ENCODE measurements at places on chromosomes 2 and 18.

DNA sequence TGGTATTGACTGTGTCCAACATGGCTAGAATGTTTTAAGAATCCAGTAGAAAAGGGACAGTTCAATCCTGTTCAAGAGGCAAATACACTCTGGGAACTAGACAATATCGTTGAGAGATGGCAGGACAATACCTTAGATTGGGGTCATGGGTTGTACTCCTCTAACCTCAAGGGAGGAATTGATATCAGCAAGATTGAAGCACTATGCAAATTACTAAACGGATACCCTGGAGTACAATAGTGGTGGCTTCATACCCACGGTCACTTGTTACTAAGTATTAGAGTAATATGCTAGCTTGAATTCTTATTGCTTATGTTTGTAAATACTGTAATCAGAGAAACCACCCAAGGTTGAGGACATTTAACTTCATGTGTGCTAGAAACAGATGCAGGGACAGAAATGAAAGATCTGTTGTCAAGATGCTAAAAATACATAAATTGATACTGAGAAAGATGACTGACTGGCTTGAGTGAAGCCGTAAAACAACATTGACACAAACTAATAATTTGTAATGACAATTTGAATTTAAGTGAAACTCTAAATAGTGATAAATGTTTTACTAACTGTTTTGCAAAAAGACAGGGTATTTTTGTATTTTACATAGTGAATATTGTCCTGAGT is 73.3 kb downstream of the KCNJ3 start:
- no peak for DNase-seq

DNA sequence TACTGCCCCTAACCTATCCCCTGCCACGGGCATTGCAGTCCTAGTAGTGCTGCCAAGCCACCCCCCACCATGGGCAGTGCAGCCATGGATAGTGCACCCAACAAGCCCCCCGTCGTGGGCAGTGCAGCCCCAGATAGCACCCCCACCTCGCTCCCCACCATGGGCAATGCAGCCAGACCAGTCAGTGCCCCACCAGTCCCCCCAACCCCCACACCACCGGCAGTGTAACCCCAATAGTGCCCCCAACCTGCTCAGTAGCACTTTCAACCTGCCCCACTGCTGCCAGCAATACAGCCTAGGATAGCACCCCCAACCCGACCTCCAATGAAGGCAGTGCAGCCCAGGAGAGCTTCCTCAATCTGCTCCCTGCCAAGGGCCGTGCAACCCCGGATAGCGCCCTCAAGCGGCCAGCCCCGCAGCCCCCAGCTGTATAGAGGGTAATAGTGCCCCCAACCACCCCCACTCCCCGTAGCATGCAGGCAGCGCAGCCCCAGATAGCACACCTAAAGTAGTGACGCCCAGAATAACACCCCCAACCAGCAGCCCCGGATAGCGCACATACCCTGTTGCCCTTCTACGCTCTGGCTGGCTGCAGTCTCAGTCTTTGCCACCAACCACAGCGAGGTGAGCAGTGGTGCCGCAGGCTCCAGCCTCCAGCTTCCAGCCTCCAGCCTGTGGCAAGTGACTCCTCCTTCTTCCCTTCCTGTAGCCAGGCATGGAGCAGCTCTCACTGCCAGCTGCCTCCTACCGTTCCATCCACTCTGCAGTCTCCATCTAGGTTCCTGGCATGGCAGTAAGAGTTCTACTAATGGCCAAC is 45.4 kb upstream of the ANKRD62 start:
- no peak for DNase-seq

DNA sequence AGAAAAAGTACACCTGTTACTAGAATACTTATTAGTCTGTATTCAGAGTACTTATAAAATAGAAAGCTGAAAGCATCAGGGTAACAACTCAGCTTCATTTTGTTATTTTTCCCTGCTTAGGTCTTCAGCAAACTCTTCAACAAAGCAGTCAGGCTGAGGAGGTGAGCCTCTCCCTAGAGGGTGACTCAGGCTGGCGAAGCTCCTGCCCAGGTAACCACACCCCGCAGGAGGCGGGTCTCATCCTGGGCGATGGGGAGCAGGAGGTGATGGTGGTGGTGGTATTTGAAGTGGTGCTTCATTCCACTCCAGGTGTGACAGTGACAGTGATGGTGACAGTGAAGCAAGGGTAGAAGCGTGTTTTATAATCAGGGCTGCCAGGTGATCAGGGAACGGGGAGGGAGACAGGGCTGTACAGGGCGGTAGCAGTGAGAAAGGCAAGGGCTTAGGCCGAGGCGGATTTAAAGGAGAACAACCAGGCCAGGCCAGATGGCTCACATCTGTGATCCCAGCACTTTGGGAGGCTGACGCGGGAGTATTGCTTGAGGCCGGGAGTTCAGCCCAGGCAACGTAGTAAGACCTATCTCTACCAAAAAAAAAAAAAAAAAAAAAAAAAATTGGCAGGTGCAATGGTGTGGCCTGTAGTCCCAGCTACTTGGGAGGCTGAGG is 127.1 kb downstream of the SOCS6 start:
- DNase-seq, result no peak

DNA sequence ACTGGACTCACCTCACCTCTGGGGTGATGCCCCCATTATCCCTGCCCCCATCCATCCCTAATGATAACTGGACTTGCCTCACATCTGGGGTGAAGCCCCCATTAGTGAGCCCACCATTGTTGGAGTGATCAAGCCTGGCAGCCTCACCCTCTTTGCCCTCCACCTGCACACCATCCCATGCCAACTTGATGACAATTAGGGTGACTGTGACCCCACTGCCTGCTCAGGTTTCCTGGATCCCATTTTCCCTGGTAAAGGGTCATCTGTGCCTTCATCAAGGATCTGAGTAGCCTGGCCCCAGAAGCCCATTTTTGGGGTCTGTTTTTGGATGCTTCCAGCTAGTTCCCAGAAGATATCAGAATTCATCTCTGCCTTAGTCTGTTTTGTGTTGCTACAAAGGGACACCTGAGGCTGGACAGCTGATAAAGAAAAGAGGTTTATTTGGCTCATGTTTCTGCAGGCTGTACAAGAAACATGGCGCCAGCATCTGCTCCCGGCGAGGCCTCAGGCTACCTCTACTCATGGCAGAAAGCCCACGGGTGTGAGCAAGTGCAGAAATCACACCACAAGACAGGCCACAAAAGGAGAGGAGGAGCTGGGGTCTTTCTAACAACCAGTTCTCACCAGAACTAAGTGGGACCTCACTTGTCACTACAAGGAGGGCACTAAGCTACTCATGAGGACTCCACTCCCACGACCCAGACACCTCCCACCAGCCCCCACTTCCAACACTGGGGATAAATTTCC is 196.4 kb upstream of the TWIST2 start:
- DNase-seq, result no peak

DNA sequence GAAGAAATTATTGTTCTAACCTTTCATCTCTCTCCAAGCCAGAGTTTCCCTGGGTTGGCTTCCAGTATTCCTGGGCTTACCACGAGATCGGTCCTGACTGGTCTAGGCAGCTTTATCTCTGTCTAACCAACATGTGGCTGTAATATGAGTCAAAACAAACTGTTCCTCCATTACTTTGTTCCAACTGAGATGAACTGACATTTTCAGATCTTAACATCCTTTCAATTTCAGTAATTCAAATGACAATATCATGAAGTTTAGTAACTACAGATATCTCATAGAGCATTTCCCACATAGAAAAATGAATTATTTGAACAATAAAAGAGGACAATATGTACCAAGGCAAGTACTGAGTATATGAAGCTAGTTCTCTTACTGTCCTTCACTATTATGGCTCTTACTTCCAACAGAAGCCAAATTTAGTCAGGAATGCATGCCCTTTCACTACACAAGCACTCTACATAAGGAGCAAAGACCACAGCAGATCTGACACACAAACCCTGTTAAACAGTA is 15.5 kb downstream of the SLC25A12 start:
- DNase-seq, result peak; percentile 46

- no peak for DNase-seq
These were observed 175.8 kb upstream of the NETO1 start for GRCh38 chr18:73043611-73044010.

DNA sequence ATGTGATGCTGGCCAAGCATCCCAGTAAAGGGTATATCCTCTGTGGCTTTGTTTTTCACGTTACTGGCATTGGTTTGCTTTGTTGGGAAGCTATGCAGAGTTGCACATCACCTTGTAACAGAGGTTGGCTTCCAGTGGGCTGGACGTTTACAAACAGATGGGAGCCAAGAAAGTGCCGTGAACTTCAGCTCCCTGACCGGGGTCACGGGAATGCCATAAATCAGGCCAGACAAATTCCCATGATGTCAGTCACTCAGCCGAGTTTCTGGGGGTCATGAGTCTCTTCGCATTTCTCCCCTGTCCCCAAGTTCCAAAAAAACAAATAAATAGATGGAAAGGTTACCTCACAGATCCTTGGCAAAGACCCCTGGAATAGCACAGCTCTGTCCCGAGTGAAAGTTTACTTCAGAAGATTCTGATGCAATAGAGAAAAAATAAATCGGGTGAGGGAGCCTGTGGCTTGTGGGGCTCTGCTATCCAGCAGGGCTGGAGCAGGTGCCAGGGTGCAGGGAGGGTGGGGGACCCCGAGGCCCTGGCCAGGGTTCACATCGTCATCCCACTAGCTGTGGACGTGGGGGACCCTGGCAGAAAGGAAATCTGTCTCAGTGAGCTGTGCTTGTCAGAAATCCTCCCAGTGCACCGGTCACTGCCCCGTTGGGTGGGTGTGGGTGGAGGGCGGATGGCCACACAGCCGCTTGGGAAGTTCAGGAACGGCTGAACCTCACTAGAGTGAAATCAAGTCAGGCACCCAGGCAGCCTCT is 27.8 kb downstream of the TWIST2 start:
- no peak for DNase-seq

DNA sequence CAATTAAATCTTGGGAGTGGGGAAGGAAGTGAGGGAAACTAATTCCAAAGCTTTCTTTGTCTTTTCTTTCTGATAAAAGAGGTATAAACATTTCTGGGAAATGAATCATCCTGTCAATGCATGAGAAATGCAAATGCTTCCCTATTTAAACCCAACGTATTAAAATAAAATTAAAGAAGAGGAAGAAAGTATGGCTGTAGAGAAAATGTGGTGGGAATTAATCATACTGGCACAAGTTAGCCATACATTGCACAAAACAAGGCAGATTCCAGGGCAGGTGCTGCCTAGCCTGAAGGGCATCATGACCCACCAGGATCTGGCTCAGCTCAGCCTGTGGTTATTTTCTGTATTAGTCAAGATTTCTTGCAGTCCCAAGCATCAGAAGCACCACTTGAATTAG is 338.0 kb downstream of the NYAP2 start:
- DNase-seq, result peak; percentile 32

DNA sequence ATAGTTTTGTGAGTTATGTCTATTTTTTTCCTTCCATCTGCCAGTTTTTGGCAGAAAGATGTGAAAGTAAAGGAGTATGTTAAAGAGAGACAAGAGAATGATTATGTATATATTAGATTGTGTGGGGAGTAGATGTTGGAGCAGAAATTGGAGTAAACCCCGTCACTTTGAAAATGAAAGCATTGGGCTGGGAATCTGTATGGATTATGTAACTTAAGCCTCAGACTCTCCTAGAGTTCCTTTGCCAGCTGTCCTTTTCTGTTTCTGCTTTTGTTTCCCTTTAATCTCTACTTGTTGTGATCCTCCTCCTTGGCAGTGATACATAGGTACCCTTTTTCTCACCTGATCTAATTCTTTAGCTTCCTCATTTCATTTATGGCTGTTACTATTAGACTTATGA is 19.2 kb downstream of the CCDC138 start:
- no peak for DNase-seq

DNA sequence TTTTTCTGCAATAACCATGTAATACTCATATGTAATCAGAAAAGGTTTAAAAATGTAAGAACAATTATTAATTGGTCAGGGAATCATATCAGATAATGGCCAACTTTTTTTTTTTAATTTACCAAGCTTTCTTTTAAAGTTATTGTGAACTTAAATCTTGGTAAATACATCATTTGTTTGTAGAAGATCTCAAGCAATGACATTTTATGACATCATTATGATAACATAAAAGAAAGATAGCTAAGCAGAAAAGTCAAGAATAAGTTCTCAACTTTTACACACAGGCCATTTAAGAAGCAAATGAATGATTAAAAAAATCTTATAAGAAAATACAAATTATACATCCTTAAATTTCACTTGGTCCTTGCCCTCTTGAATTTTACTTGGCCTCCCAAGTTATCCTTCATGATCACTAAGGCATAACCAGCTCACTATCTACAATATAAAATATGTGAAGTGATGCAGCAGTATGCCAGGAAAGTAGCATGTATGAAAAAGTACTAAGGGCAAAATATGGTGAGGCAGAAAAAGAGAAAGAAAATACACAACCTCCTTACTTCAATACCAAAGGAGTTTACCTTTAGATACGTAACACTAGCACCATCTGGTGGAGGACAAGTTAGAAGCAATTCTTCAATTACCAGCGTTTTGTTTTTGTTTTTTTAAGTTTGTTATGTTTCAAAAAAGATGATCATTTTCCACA is 116.6 kb downstream of the SRBD1 start:
- peak; percentile 71 for DNase-seq

DNA sequence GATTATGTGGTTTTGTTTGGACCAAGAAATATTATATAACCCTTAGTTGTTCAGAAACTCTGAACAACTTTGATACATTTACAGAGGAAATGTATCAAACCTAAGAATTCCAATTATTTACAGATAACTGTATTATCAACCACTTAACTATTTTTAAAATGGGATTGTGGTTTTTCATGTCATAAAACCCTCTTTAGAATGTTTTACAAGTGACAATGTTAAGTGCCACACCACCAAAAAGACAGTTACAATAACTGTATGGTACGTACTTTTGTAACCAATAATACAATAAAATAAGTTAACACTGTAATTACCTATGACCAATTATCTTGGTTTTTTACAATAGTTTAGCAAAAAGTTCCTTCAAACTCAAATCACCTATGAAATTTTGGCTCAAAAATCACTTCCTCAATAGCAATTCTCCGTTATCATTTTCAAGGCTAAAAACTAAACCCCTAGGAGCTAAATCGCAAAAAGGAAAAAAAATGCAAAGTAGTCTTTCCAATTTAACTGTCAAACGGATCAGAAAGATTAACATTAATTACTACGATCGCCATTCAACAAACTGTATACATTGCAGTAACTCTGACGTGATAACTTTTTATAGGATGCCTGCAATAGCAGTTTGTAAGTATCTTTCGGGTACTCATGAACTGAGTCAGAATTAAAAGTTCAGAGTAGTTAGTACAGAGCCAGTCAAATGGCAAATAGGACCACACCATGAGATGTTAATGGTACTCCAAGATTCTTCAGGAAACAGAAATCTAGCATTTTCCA is 1.5 kb downstream of the ROCK1 start:
- peak; percentile 17 for DNase-seq
